Thymus (tissue), 14 donors: ENCODE measurements at places on chromosomes 2 and 18. TPM values are rescaled to one million over a fixed set of nuclear protein-coding genes. Genes with fewer than 3 reads are reported as not detected.
A peak's percentile ranks its signal among the peaks of the same experiment; 100 is the strongest.

- H3K27me3 ChIP-seq: peaks cover 6% of the 10 kb centered on the region
- H3K36me3 ChIP-seq: no peaks in the 10 kb centered on the region
- H3K4me3 ChIP-seq: no peak overlapping the region
- peak; percentile 7 for DNase-seq
- H3K27ac ChIP-seq: no peak overlapping the region
Measured at GRCh38 chr2:85803704-85804425, 50.1 kb downstream of the ATOH8 start.

GRCh38 chr2:237352279-237352845 lies 61.6 kb downstream of the COL6A3 start:
- H3K4me1 ChIP-seq: peaks cover 3% of the 10 kb centered on the region
- H3K36me3 ChIP-seq: peaks cover 3% of the 10 kb centered on the region
- H3K4me3 ChIP-seq: no peak overlapping the region
- no peak for DNase-seq

DNA sequence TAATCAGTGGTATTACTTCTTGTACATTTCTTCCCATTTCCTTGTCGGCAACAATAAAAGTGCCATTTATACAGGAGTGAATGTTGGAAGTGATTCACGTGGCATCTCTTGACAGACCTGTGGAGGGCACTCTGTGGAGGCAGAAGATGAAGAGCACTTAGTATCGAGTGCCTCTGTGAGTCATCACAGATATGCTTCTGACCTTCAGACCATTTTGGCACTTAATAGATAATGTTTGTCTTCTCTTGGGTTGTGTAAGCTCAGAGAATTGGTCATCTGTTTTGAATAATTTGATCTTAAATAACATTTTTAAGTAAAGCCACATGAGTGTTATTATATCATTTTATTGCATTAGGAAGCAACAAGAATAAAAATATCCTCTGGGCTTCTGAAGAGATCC lies 305.5 kb downstream of the PTPRM start:
- no peaks in the 10 kb centered on the region for H3K4me1 ChIP-seq
- H3K27me3 ChIP-seq: no peaks in the 10 kb centered on the region
- H3K36me3 ChIP-seq: no peaks in the 10 kb centered on the region
- no peak for DNase-seq
- no peak overlapping the region for H3K4me3 ChIP-seq

DNA sequence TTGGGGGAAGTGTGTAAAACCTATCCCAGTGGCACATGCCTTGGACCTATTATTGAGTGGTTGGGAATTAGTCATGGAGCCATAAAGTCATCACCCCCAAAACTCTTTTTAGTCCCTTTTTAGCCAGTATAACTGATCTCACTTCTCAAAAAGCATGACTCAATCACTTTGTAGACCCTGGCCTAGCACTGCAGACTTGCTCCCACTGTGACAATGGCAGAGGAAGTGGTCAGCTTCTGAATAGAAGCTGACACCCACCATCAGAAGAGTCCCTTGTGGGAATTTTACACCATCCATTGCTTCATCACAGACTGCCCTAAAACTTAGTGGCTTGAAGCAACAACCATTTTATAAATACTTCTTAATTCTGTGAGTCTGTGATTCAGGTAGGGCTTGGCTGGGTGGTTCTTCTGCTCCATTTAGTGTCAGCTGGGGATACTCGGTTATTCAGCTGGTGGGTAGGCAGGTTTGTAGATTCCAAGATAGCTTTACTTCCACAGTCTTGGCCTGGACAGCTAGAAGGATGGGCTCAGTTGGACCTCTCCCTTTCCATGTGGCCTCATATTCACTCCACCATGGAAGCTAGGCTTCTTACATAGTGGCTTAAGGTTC lies 10.8 kb upstream of the ITGA6 start:
- no peaks in the 10 kb centered on the region for H3K36me3 ChIP-seq
- no peak overlapping the region for H3K4me3 ChIP-seq
- H3K4me1 ChIP-seq: no peaks in the 10 kb centered on the region
- no peaks in the 10 kb centered on the region for H3K27me3 ChIP-seq

GRCh38 chr2:78351208-78351607 lies 674.3 kb upstream of the REG3G start:
- no peaks in the 10 kb centered on the region for H3K4me1 ChIP-seq
- no peak overlapping the region for H3K27ac ChIP-seq
- H3K4me3 ChIP-seq: no peak overlapping the region
- no peak for DNase-seq
- H3K36me3 ChIP-seq: no peaks in the 10 kb centered on the region

DNA sequence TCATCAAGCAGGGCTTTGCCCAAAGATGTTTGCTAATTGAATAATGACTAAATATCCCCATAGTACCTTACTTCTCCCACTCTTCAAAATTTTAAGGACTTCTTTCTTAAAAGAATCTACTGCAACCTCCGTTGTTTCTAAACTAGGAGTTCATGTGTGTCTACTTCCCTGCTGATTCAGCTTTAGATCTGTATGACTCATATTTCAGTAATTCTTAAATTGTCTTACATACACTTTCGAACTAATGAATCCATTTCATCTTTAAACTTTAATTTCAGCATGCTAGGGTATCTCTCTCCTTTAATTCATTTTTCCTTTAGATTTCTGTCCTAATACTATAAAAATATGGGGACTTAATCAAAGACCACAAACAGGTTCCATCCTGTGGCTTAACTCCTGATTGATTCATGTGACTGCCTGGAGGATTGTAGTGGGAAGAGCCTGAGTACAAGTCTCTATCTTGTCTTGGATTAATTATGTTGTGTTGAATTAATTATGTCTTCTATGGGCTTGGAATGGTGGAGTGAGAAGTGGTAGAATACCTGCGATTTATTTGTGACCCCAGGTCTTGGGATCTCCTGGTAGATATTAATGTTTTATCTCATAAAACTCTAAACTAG lies 24.9 kb upstream of the COL5A2 start:
- H3K27me3 ChIP-seq: no peaks in the 10 kb centered on the region
- no peaks in the 10 kb centered on the region for H3K36me3 ChIP-seq
- DNase-seq: no peak
- H3K4me3 ChIP-seq: no peak overlapping the region
- no peak overlapping the region for H3K27ac ChIP-seq

- no peaks in the 10 kb centered on the region for H3K36me3 ChIP-seq
- H3K4me1 ChIP-seq: peaks cover 52% of the 10 kb centered on the region
- DNase-seq: no peak
- no peak overlapping the region for H3K4me3 ChIP-seq
- no peaks in the 10 kb centered on the region for H3K27me3 ChIP-seq
- no peak overlapping the region for H3K27ac ChIP-seq
Measured at GRCh38 chr18:46338766-46339165, 234.6 kb downstream of the HAUS1 start.

DNA sequence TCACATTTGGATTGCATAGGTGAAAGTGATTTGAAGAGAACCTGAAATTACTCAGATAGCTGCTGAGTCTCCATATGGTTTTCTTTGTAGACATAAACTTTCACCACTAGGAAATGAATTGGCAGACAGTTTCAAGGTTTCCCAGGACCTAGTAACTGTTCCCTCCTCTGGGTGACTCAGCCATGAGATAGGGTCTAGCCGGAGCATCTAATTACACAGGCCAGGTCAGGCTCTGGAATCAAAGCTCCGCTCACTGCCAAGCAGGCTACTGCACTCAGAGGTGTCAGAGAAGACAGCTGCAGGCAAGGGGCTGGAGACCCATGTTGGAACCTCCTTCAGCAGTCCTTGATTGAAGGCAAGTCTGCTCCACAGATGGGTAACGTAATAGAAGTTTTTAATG lies 429.2 kb downstream of the TNS1 start:
- no peak overlapping the region for H3K4me3 ChIP-seq
- no peak overlapping the region for H3K27ac ChIP-seq

GRCh38 chr18:27600245-27600644 lies 415.1 kb upstream of the CHST9 start:
- no peak overlapping the region for H3K27ac ChIP-seq
- no peaks in the 10 kb centered on the region for H3K36me3 ChIP-seq
- H3K4me1 ChIP-seq: no peaks in the 10 kb centered on the region
- H3K27me3 ChIP-seq: no peaks in the 10 kb centered on the region
- DNase-seq: no peak
- no peak overlapping the region for H3K4me3 ChIP-seq

GRCh38 chr2:118837067-118837466 lies 10.4 kb downstream of the EN1 start:
- H3K27ac ChIP-seq: no peak overlapping the region
- no peak overlapping the region for H3K4me3 ChIP-seq
- DNase-seq: no peak
- H3K36me3 ChIP-seq: no peaks in the 10 kb centered on the region

DNA sequence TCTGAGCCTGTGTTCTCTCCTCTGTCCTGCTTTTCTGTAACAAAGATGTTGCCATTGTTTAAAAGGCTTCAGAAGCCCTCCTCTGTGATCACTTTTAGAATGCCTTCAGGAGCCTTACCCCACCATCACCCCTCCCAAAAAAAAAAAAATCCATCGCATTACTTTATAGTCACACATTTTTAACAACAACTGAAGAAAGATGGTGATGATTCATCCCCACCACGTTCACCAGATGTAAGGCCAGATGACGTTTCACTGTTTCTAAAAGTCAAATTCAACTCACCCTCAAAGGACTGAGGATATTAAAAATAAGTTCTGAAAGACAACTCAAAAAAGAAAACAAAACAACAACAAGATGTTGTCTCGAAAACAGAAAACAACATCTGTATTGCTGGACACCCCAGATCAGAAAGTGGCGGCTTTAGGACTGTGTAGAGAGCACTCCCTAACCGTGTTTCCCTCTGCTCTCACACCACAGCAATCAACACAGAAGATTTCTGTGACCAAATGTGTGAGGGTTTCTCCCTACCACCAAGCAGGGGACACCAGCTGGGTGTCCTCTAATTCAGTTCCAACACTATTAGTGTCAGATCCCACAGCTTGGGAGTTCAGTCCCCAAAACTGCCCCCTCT lies 61.9 kb upstream of the CREB1 start:
- H3K27me3 ChIP-seq: no peaks in the 10 kb centered on the region
- no peak overlapping the region for H3K27ac ChIP-seq
- no peak for DNase-seq

GRCh38 chr18:11887328-11888128 lies 20.6 kb downstream of the MPPE1 start:
- H3K27ac ChIP-seq: no peak overlapping the region
- peaks cover 58% of the 10 kb centered on the region for H3K36me3 ChIP-seq
- no peak overlapping the region for H3K4me3 ChIP-seq

- no peaks in the 10 kb centered on the region for H3K36me3 ChIP-seq
- no peak overlapping the region for H3K27ac ChIP-seq
- no peaks in the 10 kb centered on the region for H3K4me1 ChIP-seq
- no peak for DNase-seq
- H3K4me3 ChIP-seq: no peak overlapping the region
- H3K27me3 ChIP-seq: no peaks in the 10 kb centered on the region
Measured at GRCh38 chr2:51553476-51553875, 521.5 kb upstream of the NRXN1 start.

The CTIF gene
- total RNA-seq: 1.7 TPM

The UGT1A3 gene
- total RNA-seq: not detected

The XIRP2 gene
- total RNA-seq: 0.14 TPM

The CBLN2 gene
- 0.24 TPM for total RNA-seq

The CRYBA2 gene
- total RNA-seq: 0.14 TPM
